Cardiac muscle cell (in vitro differentiated cells and primary cell): ENCODE measurements at places on chromosomes 6 and 20. TPM values are rescaled to one million over a fixed set of nuclear protein-coding genes. Genes with fewer than 3 reads are reported as not detected.

The C6orf62 gene
- total RNA-seq = 52.7 and 59.7 TPM in 2 replicates

The RIN2 gene
- 33.8 and 42.4 TPM in 2 replicates for total RNA-seq

The MUC21 gene
- not detected in 2 replicates for total RNA-seq

GRCh38 chr6:14664112-14664601 lies 546.6 kb downstream of the CD83 start:
- no peak for DNase-seq

GRCh38 chr6:137105375-137105774 lies 60.6 kb upstream of the IL20RA start:
- no peak for DNase-seq

- DNase-seq = no peak
Observed at GRCh38 chr20:57711826-57712225, 2.0 kb upstream of the PMEPA1 start.
